ENCODE measurements at places on chromosomes 5 and 9.

- DNase-seq, result peak; percentile 48
These were observed 602.7 kb upstream of the ZNF608 start for GRCh38 chr5:125348936-125349831.

DNA sequence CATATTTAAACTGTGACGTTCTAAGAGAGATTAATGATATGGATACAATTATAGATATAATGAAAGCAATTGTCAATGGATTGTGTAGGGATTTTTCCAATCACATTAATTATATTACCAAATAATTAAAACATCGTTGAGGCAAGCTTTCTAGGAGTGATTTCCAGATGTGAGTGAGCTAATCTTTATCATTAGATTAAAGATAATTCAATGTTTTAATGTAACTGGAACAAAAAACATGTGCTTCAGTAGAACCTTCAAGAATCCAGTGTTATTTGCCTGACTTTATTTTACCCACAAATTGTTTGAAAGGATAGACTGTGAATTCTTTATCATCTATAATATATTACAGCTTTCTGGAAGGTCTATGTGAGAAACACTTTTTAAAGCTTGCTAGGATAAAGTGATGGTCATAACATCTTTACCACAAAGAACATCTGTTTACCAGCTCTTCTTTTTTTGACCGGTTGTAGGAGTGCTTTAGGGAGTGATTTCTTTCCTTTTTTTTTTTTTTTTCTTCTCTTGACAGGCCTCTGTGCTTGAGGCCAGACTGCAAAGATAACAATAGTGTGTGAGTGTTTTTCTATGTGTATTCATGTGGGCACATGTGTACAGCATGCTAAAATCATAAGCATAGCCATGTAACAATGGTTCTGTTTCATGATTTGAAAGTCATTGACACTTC is 35.0 kb downstream of the SNCAIP start:
- no peak for DNase-seq

GRCh38 chr5:157059891-157060290 is 975 bp upstream of the HAVCR1 start:
- DNase-seq, result no peak

DNA sequence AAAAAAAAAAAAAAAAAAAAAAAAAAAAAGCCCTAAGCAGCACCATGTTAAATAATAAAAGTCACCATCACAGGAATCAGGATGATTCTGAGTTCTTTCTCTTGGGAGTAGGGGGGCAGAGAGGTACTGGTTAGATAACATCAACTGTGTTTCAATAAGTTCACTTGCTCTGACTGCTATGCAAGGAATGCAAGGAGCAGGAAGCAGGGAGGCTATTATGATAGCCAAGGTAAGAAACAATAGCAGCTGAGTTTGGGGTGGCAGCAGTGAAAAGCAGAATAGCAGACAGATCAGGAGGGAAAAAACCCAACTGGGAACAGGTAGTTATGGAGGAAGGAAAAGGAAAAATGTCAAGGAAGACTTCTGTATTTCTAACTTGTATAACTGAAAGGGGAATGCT is 8.2 kb downstream of the CEP120 start:
- no peak for DNase-seq

DNA sequence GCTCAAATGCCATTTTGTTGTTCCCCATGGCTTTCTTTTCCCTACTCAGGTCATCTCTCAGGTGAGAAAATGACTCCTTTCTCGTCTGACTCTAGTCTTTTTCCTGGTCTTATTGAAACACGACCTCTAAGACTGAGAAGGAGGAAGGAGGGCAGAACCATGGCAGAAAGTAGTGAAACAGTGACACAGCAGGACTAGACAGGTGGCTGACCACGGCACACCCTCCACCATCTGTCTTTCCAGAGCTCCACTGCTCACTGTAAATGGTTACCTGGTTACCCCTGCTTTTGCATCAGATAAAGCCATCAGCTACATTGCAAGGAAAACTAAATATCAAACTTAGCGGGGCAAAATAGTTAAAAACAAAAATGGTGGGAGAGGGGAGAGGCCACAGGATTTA is 30.9 kb downstream of the NR4A3 start:
- DNase-seq, result no peak

- DNase-seq, result no peak
These were observed 110.9 kb upstream of the TARS1 start for GRCh38 chr5:33329891-33330290.

- DNase-seq, result no peak
These were observed 239.3 kb downstream of the GAS1 start for GRCh38 chr9:86707932-86708510.

DNA sequence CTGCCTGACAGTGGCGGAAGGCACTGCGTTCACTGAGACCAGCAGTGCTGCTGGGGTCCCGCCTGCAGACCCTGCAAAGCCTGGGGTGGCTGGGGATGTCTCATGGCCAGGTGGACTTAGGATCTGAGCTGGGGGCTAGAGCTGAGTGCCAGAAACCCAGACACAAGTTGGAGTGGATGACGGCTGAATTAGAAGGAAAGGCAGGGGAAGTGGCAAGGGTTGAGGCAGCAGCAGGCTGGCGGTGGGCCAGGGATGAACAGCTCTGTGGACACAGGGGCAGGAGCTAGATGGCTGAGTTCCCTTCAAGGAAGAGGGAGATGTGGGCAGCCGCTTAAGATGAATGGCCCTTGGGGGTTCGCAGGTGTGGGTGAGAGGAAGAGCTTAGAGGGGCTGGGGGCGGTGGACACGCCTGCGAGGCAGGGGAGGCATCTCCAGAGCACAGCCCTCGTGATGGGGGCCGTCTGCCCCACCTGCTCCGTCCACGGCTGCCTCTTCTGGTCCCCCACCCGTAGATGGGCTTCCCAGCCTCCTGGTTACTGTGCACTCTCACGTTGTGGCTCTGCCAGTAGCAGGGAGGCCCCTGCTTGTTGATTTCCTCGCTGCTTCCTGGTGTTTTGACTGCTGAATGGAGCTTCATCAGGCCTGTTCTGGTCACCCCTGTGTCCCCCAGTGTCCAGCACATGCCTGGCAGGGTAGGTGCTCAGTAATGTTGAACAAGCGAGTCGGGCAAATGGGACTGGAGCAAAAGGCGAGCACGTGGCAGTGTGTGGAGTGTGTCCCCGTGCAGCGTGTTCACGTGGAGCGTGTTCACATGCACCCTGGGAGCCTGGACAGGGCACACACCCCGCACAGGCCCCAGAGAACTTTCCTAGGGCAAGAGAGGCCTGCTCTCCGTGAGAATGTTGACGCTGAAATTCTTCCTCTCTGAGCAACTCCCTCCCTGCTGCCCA is 168.2 kb downstream of the CACNA1B start:
- DNase-seq, result no peak

GRCh38 chr5:122701640-122702523 is 73.0 kb upstream of the SNX2 start:
- DNase-seq, result no peak

- no peak for DNase-seq
These were observed 42.6 kb downstream of the PRRT1B start for GRCh38 chr9:131587906-131588305.

DNA sequence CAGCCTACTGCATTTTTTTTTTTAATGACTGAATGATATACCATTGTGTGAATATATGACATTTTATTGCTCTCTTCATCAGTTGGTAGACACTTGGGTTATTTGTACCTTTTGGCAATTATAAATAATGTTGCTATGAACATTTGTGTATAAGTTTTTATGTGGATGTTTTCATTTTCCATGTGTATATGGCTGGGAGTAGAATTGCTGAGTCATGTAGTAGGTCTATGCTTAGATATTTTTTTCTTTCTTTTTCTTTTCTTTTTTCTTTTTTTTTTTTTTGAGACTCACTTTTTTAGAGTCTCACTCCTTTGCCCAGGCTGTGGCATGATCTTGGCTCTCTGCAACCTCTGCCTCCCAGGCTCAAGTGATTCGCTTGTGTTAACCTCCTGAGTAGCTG is 32.9 kb upstream of the FAM120AOS start:
- DNase-seq, result no peak

DNA sequence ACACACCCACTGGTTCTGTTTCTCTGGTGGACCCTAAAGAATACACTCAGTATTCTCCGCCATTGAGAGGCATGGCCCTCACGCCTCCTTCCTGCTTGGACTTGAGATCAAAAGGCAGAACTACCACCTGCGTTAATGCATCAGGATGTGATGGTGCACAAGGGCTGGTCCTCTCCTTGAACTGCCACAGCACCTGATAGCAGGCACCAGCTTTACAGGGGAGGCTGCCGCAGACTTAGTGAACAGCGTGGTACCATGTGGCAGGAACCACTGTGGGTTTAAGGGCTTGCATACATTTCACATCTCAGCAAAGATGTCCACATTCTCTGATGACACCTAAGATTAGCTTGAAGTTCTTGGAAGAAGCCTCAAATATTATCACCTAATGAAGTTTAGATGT is 208.7 kb downstream of the GADD45G start:
- no peak for DNase-seq

GRCh38 chr5:95327211-95327610 is 42.3 kb upstream of the MCTP1 start:
- DNase-seq, result no peak

GRCh38 chr9:85898332-85898731 is 42.6 kb upstream of the NAA35 start:
- DNase-seq, result no peak

DNA sequence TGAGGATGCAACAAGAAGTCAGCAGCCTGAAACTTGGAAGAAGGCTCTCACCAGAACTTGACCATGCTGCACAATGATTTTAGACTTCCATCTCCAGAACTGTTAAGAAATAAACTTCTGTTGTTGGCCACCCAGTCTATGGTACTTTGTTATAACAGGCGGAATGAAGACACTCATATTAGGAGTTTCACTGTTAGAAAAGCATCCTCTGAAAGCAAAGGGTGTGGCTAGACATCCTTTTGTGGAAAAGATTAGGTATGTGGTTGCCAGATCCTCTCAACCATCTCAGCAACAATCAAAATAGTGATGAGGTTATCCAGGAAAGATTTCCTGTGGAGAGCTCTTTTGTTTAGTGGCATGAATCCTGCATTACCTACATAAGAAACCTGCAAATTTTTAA is 20.7 kb downstream of the ITGA2 start:
- DNase-seq, result no peak

DNA sequence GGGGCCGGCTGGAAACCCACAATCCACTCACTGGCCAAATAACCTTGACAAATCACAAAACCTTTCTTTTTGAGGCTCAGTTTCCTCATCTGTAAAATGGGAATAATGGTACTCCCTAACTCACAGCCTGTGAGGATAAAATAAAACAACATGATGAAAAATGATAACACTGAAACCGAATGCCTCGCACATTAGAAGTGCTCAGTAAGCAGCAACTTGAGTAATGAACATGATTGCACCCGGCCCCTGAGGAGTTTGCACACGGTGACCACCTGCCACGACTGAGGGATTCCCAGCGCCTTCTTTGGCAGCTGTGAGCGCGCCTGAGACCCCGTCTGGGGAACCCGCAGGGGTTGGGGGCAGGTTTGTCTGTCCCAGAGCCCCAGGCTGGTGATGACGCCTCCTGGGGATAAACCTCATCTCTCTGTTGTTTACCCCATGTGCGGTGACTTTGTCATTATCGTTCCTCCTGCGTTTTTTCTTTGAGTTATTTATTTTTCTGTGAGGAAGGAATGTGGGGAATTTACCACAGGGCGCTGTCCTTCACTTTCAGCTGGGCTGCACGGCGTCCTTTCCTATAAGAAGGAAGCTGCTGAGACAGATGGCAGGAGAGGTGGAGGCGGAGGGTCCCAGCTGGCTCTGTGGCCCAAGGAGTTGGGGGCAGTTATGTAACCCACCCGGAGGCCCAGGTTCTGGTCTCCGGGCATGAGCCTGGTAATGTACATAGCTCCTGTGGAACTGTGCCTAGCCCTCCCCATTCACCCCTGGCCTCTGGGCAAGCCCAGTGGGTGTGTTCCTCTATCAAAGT is 3.0 kb upstream of the SYNPO start:
- DNase-seq, result peak; percentile 91

DNA sequence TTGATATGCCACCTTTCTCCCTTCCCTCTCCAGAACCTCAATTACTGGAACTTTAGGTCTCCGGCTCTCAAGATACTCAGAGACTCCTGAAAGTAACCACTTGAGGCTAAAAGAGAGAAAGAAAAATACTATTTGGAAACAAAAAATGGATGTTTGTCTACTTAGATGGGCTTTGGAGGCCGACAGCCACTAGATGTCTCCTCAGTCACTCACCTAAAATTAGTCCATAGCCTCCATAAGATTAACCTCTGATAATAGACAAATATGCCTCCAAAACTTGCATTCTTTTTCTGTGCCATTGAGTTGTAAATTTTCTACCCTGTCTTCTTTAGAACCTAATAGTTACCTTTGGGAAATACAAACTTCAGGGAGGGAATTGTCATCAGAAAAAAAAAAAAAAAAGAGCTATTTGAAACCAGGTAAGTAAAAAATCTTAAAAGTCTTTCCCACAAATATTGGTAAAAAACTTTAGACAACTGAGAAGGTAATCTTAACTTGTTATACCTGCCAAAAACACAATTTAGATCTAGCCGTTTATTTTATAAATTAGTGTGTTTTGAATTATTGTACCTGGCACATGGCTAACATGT is 11.2 kb upstream of the PCDH1 start:
- peak; percentile 48 for DNase-seq

DNA sequence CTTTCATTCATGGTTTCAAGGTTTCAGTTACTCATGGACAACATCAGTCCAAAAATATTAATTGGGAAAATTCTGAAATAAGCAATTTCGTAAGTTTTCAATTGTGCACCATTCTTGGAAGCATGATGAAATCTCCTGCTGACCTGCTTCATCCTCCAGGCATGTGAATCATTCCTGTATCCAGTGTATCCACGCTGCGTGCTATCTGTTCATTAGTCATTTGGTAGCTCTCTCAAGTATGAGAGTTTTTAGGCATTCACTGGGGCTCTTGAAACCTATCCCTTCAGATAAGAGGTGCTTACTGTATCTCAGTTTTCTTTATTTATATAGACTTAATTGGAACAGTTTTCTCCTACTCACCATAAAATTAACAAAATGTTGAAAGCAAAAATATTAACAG is 293.0 kb downstream of the CDH12 start:
- peak; percentile 64 for DNase-seq

DNA sequence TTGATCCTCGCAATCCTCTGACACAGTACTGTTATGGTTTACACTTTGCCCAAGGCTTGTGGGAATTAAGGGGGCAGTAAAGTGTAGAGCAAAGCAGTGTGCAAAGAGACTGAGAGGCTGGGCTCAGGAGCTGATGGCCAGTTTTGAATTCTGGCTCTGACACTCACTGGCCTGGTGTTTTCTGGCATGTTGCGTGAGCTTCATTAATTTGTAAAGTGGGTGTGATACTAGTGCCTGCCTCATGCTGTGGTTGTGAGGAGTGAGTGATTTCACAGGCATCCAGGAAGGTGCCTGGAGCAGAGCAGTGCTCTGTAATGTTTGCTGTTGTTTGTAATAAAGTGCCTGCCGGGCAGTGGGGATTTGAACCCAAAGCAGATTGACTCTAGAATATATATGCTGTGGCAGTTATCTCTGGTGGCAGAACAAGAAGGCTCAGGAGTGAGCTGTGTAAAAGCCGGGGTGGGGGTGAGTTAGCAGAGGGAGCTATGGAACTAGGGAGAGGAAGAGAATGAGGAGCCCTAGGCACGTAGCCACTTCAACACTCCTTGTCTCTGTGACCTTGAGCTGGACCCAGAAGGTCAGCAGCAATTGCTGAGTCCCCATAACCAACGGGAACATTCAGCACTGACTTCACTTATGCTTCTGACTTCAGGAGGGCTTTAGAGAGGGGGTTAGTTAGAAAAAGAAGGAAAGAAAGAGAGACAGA is 108.5 kb downstream of the DOCK2 start:
- DNase-seq, result no peak

- no peak for DNase-seq
These were observed 308.9 kb downstream of the DTWD2 start for GRCh38 chr5:118679264-118679940.

GRCh38 chr5:132677191-132677590 is 3.4 kb downstream of the IL4 start:
- DNase-seq, result no peak

- DNase-seq, result no peak
These were observed 138.6 kb downstream of the CAAP1 start for GRCh38 chr9:26753971-26754370.

Measured in lung microvascular endothelial cell (primary cell).